WERI-Rb-1 (cell line): ENCODE measurements at places on chromosomes 16 and 17.
A peak's percentile ranks its signal among the peaks of the same experiment; 100 is the strongest.

- DNase-seq = peak; percentile 38
These were observed 304.4 kb downstream of the FOXL1 start for GRCh38 chr16:86882586-86883280.

DNA sequence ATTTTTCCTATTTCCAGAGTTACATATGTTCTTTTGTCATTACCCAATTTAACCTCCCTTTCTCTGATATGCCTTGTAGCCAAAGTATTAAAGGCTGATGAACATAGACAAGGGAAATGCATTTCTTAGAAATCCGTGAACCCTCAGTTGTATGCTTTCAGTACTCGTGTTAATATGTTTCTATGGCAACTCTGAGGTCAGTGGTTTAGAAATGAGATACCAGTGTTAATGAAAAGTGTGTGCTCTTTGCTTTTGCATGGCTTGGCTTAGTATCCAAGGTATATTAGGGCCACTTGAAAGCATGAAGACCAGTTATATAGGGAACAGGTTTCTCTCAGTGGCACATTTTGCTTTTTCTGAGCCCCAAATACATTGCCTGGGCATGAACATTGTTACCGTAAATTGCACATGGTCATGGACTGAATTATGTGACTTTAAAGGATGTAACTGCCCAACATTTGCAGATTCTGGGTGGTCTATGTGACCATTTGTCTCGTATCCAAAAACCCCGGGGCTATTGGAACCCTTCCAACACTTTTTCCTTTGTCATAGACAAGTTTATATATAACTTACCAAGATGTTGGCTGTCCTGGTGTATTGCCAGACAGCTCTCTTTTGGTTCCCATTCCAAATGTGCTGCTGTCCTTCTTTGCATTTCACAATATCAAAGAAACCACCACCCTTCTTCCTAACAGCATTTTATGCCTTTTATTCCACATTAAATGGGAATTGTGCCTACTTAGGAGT lies 17.5 kb downstream of the ABHD15 start:
- DNase-seq = no peak

DNA sequence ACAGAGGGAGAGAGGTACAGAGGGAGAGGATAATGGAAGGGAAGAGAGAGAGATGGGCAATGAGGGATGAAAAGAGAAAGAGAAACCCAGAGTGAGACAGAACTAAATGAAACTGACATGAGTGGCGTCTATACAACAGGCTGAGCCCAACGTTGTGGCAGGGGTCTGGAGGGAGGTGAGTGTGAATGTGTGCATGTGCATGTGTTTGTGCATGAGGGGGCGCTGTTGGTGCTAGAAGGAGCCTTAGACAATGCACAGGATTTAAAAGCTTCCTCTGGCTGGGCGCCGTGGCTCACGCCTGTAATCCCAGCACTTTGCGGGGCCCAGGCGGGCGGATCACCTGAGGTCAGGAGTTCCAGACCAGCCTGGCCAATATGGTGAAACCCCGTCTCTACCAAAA lies 454.8 kb upstream of the CDH11 start:
- peak; percentile 39 for DNase-seq

DNA sequence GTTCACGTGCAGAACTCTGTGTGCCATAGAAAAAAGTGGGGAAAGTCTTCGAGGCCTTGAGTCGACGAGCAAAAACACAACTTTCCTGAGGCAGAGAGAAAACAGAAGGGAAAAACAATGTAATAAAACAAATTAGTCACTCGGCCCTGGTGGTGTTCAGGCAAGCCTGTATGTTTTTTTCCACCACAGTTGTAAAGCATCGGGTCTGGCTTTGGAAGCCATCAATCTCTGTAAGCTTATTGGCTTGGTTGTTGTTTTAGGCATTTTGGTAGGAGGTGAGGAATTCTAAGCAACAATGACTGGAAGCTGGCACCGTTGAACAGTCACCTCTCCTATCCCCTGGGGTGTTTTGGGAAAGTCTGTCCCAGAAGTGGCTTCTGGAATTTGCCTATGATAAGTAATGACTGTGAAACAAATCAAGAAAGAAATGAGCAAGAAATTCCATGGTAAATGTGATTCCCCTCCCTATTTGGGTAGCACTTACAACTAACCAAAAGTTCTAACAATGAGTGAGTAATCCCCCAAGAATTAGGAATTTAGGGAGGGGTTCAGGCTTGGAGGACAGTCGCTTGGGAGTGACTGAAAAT lies 2.8 kb downstream of the CDH13 start:
- DNase-seq = no peak

GRCh38 chr17:5184288-5184687 lies 7.4 kb downstream of the ZNF594 start:
- DNase-seq = no peak

DNA sequence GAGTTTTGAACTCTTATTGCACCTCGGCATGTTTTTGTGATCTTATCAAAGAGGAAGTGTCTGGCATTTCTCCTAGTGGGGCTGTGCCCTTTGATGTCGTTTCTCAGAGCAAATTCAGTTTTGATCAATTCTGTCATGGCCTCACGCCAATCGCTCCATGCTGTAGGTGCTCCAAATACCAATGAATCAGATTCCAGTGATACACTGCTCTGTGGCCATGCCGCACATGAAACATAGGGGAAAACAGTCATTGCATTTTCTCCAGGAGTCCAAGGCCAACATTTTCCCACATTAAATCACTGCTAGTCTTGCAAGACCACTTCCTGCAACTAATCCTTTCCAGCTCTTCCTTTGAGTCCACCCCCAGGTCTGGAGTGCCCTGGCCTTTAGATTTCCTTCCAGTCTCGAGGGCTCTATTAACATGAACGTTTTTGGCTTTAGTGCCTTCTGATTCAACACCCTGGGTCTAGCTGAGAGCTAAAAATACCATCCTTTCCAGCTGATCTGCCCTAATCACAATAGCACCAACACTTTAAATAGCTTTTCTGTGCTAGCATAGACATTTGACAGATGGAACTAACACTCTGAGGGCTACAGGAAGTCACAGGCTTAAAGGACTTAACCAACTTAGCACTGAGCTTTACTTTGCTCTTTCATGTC lies 18.2 kb upstream of the RASL10B start:
- DNase-seq = peak; percentile 76

GRCh38 chr17:14321980-14322776 lies 21.3 kb downstream of the HS3ST3B1 start:
- DNase-seq = no peak

GRCh38 chr17:78677303-78678221 lies 100.4 kb upstream of the DNAH17 start:
- no peak for DNase-seq

- DNase-seq = peak; percentile 92
These were observed 32.4 kb downstream of the DCAKD start for GRCh38 chr17:45018848-45019711.

DNA sequence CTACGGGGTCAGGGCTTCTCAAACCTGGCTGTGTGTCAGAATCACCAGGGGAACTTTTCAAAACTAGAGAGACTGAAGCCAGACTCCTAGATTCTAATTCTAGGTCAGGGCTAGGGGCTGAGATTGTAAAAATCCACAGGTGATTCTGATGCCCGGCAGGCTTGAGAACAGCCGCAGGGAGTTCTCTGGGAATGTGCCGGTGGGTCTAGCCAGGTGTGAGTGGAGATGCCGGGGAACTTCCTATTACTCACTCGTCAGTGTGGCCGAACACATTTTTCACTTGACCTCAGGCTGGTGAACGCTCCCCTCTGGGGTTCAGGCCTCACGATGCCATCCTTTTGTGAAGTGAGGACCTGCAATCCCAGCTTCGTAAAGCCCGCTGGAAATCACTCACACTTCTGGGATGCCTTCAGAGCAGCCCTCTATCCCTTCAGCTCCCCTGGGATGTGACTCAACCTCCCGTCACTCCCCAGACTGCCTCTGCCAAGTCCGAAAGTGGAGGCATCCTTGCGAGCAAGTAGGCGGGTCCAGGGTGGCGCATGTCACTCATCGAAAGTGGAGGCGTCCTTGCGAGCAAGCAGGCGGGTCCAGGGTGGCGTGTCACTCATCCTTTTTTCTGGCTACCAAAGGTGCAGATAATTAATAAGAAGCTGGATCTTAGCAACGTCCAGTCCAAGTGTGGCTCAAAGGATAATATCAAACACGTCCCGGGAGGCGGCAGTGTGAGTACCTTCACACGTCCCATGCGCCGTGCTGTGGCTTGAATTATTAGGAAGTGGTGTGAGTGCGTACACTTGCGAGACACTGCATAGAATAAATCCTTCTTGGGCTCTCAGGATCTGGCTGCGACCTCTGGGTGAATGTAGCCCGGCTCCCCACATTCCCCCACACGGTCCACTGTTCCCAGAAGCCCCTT lies 10.9 kb downstream of the STH start:
- no peak for DNase-seq
